Left ventricle myocardium inferior (tissue), 1 donor: ENCODE measurements at places on chromosomes 5 and 9. TPM values are rescaled to one million over a fixed set of nuclear protein-coding genes. Genes with fewer than 3 reads are reported as not detected.

Gene IL13
- not detected for total RNA-seq

Gene CCNI2
- 0.08 TPM for total RNA-seq

Gene CNTLN
- 3.5 TPM for total RNA-seq

Gene TEX48
- total RNA-seq: not detected

Gene ABCA1
- total RNA-seq: 10.8 TPM

Gene NFIL3
- 25.6 TPM for total RNA-seq

Gene NEUROG1
- not detected for total RNA-seq

Gene STKLD1
- not detected for total RNA-seq

Gene IL4
- not detected for total RNA-seq

Gene GPR107
- 23.3 TPM for total RNA-seq

Gene NR2F1-AS1
- total RNA-seq: 0.60 TPM

Gene PCDHGB6
- total RNA-seq: 5.0 TPM

Gene SKIC3
- 62.0 TPM for total RNA-seq

Gene HMCN2
- total RNA-seq: 5.5 TPM

Gene UQCRQ
- total RNA-seq: 1,839 TPM

Gene LVRN
- total RNA-seq: 0.14 TPM

Gene SPDL1
- total RNA-seq: 4.3 TPM

Gene CARTPT
- not detected for total RNA-seq

Gene MZB1
- total RNA-seq: 0.58 TPM

Gene CLIC3
- 1.6 TPM for total RNA-seq

Gene JADE2
- total RNA-seq: 26.3 TPM
